Stimulated activated CD4-positive, alpha-beta T cell treated with anti-CD3 and anti-CD28 coated beads, TNF-alpha, amount 100 ng/mL, for 4 hours (primary cell): ENCODE measurements at places on chromosomes 12 and 14.

DNA sequence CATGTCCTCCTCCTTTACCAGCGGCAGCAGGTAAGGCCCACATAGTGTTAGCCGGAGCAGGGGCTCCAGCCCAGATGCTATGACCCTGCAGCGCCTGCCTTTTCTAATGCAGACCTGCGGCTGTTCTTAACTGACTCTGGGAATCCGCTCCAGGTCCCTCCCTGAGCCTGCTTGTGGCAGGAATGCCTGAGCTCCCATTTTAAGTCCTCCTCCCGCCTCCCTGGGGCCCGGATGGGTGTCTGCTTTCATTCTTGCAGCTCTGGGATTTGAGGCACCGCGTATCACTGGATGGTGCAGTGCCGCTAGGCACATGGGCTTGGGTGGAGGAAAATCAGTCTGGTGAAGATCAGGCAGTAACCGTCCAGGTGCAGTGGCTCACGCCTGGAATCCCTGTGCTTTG, 7.6 kb downstream of the TSPAN9 start:
- no peak for DNase-seq

DNA sequence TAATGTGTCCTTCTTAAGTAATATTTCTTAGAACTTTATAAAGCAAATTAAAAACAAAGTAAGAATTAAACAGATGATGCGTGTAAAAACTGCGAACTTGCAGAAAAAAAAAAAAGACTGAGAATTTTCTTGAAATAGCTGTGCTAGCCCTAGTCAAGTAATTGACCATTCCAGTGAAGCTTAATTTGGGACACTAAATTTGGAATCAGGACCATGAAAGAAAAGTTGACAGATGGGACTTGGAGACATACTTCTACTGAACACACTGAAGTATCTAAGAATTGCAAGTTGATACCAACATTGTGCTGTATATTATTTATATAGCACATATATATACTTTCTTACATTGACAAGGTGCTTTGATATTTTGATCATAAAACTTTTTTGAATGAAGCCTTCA, 386.6 kb downstream of the KCNH5 start:
- no peak for DNase-seq

- no peak for DNase-seq
Observed at GRCh38 chr14:31568671-31569070, 7.5 kb downstream of the NUBPL start.

DNA sequence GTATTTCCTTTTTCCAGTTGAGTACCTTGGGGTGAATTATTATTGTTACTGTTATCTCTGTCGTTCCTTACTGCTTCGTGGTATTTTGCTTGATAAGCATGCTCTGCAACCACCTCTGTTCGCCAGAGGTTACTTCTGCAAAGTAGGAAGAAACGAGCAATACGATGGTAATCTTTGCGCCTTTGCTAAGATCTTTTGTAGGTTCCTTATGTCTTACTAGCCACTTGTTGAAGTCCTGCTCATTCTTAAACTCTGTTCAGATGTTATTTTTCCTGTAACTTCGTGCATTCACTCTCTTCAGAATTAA, 729 bp upstream of the M6PR start:
- no peak for DNase-seq

DNA sequence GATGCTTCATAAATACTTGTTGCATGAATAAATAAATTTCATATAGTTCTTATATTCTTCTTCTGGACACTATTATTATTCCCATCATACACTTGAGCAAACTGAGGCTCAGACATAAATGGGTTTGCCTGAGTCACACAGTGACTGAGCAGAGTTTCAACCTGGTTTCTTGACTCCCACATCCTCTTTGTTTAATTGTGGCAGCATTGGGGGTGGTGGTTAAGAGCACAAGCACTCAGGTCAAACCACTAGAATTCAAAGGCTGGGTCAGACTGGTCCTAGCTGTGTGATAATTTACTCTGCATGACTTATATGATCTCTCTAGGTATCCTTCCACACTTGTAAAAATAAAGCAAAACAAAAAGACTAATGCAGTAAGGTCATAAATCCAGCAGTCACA, 274.9 kb upstream of the SRRM4 start:
- DNase-seq, result no peak

DNA sequence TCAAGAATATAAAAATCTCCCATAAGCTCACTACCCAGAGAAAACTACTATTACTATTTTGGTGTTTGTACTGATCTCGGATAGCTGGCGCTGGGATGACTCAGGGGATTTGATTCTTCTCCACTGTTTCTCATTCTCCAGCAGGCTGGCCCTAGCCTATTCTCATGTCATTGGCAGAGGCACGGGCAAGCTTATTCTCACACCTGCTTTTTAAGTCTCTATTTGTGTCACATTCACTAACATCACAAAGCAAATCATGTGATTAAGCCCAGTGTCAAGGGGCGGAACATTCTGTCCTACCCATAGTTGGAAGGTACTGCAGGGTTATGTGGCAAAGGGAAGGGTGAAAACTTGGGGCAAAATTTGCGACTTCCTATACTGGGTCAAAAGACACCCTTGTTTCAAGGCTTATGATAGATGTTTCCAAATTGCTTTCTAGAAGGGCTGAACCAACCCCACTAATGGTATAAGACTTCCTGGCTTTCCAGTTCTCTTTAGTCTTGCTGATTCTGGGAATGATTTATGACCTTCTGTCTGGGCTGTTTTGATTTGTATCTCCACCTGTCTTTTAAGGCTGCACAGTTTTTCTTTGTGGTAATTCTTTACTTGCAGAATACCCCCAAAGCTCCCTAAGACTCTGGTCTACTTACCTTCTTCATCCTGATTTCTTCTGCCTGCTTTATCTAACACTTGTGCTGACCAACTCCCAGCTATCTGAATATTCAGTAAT, 406.4 kb downstream of the NRXN3 start:
- no peak for DNase-seq

GRCh38 chr12:5000204-5000603, 43.5 kb upstream of the KCNA5 start:
- no peak for DNase-seq

DNA sequence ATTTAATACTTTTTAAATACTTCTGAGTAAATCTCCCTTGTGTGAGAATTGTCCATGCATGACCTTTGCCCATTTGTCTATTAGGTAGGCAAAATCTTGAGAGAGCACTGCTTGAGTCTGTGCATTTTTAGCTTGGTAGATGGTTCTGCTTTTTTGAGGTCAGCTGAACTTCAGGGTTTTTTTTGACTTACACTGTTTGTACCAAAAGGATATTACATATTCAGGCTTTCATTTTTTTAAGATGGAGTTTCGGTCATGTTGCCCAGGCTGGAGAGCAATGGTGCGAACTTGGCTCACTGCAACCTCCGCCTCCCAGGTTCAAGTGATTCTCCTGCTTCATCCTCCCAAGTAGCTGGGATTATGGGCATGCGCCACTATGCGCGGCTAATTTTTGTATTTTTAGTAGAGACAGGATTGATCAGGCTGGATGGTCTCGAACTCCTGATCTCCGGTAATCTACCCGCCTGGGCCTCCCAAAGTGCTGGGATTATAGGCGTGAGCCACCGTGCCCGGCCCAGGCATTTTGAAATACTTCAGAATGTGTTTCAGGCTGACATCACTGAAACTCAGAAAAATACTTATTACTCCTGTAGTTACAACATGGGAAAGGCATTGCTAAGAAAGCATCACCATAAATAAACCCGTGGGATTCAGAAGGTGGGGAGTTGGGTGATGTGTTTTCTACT, 11.1 kb downstream of the RASSF3 start:
- DNase-seq, result no peak

DNA sequence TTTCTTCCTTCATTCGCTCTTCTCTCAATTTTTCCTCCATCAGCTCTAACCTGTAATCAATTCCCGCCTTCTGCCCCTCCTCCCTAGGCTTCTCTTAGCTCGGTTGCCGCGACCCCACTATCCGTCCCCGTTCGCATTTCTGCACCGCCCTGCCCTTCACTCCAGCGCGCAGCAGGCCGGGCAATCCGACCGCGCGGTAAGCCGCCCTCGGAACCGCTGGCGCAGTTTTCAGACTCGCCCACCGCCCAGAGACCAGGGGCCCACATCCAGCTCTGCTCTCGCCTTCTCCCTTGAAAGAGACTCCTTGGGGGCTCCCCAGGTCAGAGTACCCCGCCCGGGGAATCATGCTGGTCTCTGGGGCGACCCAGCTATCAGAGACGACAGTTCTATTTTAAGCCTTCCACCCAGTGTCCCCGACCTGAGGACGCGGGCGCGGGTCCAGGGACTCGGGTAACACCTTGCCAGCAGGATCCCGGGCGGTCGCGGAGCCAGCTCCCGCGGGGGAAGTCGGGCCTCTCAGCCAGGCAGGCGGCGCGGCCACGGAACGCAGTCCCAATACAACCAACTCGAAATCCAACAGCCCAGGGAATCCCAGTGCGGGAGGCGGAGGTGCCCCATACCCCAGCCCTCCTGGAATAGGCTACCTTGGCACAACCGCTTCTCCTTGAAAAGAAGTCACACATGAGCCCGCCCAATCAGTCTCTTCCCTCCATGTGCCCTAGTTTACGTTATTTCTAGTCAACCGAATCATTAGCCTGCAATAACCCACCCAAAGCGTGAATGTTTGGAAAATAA, 5.7 kb upstream of the SLC38A4 start:
- no peak for DNase-seq

GRCh38 chr12:15682826-15683225, 106.4 kb downstream of the EPS8 start:
- DNase-seq, result no peak

- DNase-seq, result no peak
Observed at GRCh38 chr14:91931478-91932088, 15.9 kb downstream of the FBLN5 start.

GRCh38 chr12:101854747-101855146, 22.6 kb upstream of the DRAM1 start:
- DNase-seq, result no peak

DNA sequence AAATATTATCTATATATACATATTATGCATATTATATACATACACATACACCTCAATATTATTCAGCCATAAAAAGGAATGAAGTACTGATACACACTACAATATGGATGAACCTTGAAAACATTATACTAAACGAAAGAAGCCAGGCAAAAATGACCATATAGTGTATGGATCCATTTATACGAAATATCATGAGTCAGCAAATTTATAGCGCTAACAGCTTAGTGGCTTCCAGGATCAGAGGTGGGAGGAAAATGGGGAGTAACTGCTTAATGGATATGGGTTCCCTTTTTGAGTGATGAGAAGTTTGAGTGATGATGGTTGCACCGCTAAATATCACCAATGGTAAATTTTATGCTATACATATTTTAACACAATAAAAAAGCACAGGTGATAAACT, 32.7 kb downstream of the PTGER2 start:
- no peak for DNase-seq

- no peak for DNase-seq
Observed at GRCh38 chr14:104266631-104267575, 128.5 kb downstream of the KIF26A start.

- DNase-seq, result no peak
Observed at GRCh38 chr12:5745251-5745888, 199.7 kb downstream of the ANO2 start.

- DNase-seq, result no peak
Observed at GRCh38 chr14:51951656-51952055, 37.7 kb upstream of the RTRAF start.

- DNase-seq, result no peak
Observed at GRCh38 chr12:11668611-11669010, 19.1 kb downstream of the ETV6 start.

- DNase-seq, result no peak
Observed at GRCh38 chr12:38904537-38905479, 583 bp downstream of the CPNE8 start.

- no peak for DNase-seq
Observed at GRCh38 chr12:66323017-66323416, 20.7 kb downstream of the HELB start.

DNA sequence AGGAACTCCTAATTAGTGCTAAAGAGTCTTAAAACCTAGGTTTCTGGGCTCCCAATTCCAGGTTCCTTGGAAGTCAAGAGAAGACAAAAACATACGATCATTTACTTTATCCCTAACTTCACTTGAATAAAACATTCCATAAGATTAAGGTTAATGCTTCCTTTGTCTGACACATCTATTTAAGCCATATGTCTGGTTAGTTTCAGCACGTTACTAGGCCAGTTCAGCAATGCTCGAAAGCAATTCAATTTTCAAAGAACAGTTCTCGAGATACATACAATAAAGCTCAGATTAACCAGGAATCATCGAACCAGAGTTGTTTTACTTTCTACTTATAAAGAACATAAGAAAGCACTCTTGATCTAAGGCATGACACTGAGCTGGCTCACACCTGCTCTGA, 68.0 kb upstream of the POC1B start:
- no peak for DNase-seq

DNA sequence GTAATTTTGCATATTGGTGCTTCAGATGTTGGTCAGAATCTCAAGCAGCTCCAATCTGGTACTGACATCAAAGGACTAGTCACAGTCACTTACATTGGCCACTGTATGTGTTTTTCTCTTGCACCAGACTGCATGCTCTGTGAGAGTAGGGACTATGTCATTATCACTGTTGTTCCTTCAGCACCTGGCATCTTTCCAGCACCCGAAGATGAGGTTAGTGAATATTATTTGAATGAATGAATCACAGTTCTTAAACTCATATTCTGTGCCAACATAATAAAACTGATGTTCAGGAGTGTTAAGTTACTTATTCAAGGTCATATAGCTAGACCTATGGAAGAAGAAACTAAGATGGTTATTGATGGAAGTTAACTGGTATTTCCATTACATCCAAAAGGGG, 204.5 kb upstream of the TBX3 start:
- no peak for DNase-seq

- no peak for DNase-seq
Observed at GRCh38 chr14:106883218-106883692, 1356.9 kb downstream of the TMEM121 start.

GRCh38 chr12:69238589-69239351, 599 bp upstream of the CPSF6 start:
- no peak for DNase-seq

- no peak for DNase-seq
Observed at GRCh38 chr12:47941871-47942613, 21.4 kb upstream of the TMEM106C start.

DNA sequence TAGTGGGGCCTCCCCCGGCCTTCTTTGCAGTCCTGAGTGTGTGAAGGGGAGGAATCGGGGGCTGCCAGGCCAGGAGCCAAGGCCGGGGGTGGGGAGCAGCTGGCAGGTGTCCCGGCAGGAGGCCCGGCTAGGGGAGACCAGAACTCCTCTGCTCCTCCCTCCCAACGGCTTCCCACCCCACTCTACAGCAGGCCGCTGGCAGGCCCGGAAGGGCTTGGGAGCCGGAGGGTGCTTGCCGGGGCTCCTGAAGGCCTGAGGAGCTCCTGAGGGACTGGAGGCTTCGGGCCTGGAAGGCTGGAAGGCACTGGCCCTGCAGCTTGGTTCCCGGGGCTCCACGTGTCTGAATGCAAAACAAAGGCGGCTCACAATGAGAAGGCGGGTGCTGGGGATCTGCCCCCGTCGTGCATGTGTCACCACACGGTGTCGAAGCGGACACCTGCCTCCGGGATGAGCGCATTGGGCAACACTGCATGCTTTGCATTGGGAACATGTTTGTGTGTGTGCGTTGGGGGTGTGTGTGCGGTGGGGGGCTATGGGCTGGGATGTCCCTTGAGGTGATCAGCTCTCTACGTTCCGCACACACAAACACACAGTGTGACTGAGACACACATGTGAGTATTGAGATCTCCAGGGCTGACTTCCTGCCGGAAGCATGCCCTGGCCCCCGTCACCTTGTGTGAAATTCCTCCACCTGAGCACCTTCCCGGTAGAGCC, 30.9 kb upstream of the ANKRD9 start:
- DNase-seq, result no peak

- DNase-seq, result peak; percentile 76
Observed at GRCh38 chr14:73713803-73714655, at the start of gene PNMA1. Gene PNMA1 (minus strand): TSS chr14:73714384. CDS start chr14:73713639, 745 bp downstream.
